ENCODE measurements at places on chromosomes 5 and 9. TPM values are rescaled to one million over a fixed set of nuclear protein-coding genes. Genes with fewer than 3 reads are reported as not detected.

- DNase-seq = no peak
These were observed 17.8 kb upstream of the MSANTD3 start for GRCh38 chr9:100409176-100409556.

DNA sequence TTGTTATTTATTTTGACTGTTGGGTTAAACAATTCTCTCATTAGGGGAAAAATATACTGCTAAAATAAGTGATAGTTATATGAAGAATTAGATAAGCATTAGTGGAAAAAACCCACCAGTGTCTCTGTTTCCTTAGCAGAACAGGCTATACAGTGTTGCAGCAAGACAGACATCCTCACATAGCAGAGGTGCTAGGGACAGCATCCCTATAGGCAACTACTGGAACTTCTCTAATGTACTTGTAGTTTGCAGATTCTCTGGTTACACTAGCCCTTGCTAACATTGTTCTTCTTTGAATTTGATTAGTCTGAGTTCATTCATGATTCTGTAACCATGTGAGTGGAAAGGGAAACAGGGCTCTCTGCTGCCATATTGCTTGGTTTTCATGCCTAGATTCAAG lies 661.8 kb upstream of the RGMB start:
- no peak for DNase-seq

GRCh38 chr5:60535198-60535597 lies 164.8 kb downstream of the DEPDC1B start:
- no peak for DNase-seq

DNA sequence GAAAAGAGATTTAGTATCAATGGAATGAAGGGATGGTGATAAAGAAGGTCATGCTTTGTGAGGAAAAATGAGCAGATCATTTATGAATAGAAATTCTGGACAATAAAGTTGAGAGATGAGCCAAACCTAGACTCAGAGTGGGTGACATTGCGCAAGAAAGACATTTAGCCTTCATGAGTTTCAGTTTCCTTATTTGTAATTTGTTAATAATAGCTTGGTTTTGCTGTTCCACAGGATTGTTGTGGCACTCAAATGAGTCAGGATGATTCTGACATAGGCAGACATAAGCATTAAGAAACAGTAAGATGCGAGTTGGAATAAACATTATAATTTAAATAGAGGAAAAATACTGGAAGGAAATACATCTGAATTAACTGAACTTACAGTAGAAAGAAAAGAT lies 34.8 kb downstream of the ITGA2 start:
- peak; percentile 26 for DNase-seq

DNA sequence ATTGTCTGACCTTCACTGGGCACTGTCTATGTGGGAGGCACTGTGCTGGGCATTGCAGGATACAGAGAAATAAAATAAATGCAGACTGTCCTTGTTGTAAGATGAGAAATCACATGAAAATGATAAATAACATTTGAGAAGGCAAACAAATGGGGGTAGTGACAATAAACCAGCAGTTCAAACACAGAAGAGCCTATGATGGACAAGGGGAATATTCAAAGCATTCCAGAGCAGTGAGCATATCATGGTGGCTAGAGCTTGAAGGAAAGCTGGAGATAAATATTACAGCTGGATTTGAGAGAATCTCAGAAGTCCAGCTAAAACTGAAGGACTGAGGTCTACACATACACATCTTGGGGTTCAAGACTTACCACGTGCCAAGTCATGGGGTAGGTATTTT lies 209.9 kb downstream of the ASTN2 start:
- DNase-seq = no peak

- no peak for DNase-seq
These were observed 60.2 kb downstream of the KCNIP1 start for GRCh38 chr5:170563824-170564567.

GRCh38 chr5:56100439-56101176 lies 105.8 kb upstream of the IL6ST start:
- no peak for DNase-seq

Gene REEP2
- polyA plus RNA-seq = 6.1 TPM

Gene FLT4
- polyA plus RNA-seq = 2.6 TPM

Gene ARAP3
- 5.1 TPM for polyA plus RNA-seq

Gene SLC34A1
- not detected for polyA plus RNA-seq
